Stimulated activated CD8-positive, alpha-beta memory T cell treated with anti-CD3 and anti-CD28 coated beads, Interleukin-15, amount 100 ng/mL, for 24 hours (primary cell): ENCODE measurements at places on chromosomes 13 and 19.

DNA sequence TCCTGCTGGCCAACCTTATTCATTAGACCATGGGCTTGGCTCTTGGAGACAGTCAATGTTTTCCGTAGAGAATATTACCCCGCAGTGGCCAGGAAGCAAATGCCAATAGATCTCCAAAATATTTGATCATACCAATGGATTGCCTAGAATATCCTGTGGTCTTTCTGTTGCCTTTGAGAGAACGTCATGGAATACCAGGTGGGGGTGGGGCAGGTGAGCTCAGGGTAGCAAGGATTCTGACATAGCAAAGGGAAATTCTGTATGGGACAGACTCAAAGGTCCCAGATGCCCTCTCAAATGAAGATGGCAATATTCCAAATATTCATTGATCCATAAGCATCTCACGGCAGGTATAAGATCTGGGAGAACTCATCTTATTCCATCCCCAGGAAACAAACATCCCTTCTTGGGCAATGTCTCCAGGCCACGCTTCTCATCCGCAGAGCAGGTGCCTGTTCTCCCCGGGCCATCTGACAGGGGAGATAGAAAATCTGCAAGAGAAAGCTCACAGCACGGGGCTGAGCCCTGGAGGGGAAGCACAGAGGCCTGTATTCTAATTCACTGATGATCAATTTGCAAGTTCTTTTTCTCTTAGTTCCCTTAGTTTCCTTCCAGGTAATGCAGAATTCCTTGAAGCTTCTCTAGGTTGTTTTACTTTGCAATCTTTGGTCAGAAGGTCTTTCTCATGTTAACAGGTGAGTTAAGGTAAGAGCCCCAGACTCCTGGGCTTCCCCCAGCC is 69.6 kb upstream of the TSHZ3 start:
- DNase-seq, result no peak

- DNase-seq, result no peak
Measured at GRCh38 chr13:32829676-32830335, 186.4 kb upstream of the KL start.

DNA sequence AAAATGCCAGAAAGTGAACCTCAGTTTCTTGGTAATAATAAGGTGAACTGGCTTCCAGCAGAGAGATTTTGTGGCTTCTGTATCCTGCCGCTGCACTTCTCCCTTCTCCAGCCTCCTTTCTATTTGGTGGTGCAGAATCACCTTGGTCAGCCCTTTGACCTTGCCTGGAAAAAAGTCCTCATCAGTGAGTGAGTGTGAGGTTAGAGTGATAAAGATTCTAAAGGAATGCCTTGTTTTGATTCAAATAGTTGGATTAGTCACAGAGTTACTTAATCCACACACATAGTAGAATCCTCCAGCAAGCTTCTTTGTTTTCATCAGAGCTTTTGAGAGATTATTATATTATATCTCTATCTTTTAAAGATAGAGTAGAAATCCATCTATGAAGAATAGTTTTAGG is 140.9 kb downstream of the KCNRG start:
- DNase-seq, result no peak

DNA sequence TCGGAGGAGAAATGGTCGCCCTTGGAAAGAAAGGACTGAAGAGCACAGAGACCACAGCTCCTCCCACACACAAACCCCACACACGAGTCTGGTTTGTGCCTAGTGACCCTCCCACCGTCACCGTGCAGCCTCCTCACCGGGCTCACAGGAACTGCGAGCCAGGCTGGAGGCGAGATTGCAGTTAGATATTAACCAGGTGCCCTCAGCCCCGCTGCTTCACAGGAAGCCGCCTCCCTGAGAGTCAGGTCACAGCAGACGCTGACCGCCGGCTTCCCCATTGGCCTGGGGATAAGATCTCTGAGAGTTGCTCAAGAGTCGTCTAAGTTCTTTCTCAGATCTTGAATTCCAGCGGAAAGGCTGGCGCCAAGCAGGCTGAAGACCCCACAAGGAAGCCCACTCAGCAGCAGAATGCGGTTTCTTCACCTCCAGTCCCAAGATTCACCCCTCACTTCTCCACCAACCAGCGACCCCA is 870 bp downstream of the ZNF44 start:
- peak; percentile 14 for DNase-seq

- no peak for DNase-seq
Measured at GRCh38 chr13:25213715-25214114, 41.6 kb upstream of the AMER2 start.

DNA sequence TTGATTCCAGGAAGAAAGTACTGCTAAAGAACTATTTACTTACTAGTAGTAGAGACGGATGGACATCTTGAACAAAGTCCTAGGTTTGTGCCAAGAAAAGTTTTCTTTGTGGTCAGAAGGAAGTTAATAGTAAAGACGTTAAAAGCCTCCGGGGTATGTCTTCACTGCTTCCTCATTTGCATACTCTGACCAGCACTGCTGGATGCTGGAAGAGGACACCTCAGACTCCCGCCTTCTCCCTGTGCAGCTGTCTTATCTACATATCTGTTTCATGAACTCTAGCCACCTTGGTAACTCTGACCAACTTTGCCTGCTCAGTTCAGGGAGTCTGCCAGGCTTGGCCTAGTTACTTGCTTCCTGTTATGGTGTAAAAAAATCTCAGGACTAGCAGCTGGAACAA is 1109.1 kb upstream of the MIR17HG start:
- no peak for DNase-seq

DNA sequence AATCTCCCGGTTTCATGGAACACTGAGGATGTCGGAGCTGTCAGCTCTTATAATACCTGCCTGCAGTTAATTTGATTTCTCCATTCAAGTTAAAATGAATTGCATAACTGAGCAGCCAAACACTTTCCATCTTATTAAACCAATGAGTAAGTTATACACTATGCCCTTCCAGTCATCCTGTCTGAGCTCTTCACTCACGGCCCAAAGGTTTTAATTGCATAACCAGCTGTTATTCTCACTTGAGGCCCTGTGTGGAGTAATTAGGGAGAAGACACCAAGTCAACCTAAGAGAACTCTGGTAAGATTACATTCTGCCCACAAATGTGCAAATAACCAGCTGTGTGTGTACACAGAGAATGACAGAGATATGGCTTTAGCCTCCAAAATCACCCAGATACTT is 303.5 kb downstream of the TBC1D4 start:
- no peak for DNase-seq

GRCh38 chr13:38879278-38879677 is 111.4 kb downstream of the STOML3 start:
- DNase-seq, result no peak

DNA sequence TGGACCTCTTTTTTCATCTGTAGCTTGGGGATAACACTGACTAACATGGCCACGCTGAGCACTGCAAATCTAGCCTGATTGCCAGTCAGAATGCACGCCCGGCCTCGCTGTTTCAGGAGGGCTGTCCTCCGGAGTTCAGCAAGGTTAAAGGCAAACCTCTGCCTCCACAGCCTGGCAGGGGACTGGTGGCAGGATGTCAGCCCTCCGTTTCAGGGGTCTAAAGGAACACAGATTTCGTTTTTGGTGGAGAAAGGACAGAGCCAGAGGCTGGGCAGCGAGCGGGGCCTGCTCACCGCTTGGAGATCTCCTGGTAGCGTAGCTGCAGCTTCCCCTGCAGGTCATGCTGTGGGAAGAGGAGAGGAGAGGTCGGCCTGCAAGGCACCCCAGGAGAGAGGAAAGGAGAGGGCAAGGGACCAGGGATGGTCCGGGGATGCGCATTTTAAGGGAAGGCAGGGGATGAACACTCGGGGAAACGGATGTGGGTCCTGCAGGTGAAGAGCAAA is 560 bp downstream of the NDUFA7 start:
- DNase-seq, result no peak
